ENCODE measurements at places on chromosomes 5 and 9.

GRCh38 chr9:19989213-19989612, 200.4 kb upstream of the SLC24A2 start:
- DNase-seq, result no peak

GRCh38 chr5:92822183-92822582, 758.8 kb downstream of the NR2F1-AS1 start:
- DNase-seq, result no peak

DNA sequence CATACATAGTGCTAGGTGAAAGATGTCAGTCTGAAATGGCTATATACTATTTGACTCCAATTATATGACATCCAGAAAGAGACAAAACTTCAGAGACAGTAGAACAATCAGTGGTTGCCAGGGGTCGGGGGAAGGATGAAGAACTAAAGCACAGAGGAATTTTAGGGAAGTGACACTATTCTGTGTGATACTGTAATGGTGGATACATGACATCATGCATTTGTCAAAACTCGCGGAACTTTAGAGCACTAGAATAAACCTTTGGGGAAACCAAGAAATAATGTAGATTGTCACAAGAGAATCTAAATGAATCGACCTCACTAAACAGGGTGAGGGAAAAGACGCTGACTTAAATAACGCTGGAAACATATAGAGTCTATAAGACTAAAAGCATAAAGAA, 107.0 kb upstream of the RETREG1 start:
- DNase-seq, result no peak

- no peak for DNase-seq
Observed at GRCh38 chr5:77305222-77305846, 94.9 kb downstream of the PDE8B start.

- DNase-seq, result no peak
Observed at GRCh38 chr5:171435908-171436307, 16.5 kb downstream of the FGF18 start.

- no peak for DNase-seq
Observed at GRCh38 chr9:132651259-132651658, 18.5 kb downstream of the DDX31 start.

DNA sequence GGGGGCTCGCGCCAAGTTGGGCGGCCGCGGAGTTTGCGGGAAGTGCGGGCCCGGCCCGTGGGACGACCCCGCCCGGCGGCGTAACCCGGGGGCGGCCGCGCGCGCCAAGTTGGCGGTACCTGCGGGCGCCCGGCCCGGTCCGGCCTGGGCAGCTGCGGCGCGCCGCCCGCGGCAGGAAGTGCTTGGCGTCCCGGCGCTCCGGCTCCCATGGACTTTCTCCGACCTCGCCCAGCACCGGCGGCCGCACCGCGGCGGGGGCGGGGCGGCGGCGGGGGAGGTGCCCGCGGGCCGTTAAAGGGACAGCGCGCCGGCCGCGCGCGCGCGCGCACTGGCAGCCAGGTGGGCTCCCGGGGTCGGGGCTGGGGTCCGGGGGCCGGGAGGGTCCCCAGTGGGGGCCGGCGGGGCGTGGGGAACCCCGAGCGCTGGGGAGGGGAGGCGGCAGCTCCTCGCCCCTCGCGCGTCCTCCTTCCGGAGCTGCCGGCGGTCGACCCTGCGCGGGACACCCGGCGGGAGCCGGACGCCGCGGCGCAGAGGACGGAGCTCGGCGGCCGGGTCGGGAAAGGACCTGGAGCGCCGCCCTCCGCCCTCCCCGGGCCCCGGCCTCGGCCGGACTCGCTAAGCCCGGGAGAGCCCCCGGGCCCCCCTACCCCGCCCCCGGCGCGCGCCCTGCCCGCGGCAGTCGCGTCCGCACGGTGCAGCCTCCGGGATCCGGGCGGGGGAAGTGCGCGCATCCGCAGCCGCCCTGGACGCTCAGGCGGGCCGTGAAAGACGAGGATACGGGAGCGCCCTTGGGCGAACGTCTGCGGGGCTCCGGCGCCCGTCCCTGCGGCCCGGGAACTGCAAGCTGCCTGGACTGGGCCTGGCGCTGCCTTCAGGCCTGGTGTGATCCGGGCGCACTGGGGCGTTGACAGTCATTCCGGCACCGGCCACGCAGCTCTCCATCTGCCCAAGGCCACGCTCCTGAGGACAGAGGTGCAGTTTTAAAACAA, at the start of gene NACC2:
Gene NACC2, minus strand, starts transcription at position 220 of the 989 bp plus-strand sequence. CDS start 44,768 bp downstream, outside the sequence.
- DNase-seq, result no peak

GRCh38 chr5:133861161-133861737, 107.2 kb downstream of the C5orf15 start:
- DNase-seq, result no peak

DNA sequence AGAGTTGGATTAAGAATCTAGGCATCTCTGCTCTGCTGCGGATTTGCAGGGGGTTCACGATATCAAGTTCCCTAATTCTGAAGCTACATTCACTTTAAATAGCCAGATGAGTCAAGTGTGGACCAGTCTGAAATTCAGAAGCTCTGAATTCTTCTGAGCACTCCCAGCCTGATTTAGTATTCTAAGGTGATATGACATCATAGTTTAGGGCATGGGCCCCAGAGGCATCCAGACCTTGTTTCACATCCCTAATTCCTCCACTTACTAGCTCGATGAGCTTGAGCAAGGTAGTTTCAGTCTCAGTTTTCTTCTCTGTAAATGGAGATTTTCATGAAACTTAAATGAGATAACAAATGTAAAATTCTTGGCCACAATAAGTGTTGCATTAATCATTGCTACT, 65.2 kb downstream of the TMEM167A start:
- no peak for DNase-seq

DNA sequence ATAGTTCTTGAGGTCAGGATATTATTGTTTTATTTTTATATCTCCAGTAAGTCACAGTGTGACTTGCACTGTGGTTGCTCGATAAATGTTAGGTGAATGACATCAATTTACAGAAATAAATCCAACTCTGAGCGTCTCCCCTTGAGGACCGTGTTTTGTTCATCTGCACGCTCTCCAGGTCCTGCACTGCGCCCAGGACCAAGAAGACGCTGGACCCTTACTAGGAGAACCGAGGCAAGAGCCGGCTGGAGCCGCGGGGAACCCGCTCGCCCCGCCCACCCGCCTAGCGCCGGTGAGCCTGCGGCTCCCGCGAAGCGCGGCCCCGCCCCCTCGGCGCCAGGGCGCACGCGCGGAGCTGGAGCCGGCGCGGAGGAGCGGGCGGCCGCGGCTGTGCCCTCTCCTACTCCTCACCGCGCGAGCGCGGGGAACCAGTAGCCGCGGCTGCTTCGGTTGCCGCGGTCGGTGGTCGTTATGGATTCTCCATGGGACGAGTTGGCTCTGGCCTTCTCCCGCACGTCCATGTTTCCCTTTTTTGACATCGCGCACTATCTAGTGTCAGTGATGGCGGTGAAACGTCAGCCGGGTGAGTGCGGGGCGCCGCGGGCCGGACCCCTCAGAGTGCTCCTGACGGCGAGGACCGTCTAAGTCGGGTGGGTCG, at the start of gene TMEM38B:
Gene TMEM38B, plus strand, starts transcription at position 352 of the 658 bp plus-strand sequence. Its CDS starts 120 bp downstream, at position 472.
- DNase-seq, result peak; percentile 76

DNA sequence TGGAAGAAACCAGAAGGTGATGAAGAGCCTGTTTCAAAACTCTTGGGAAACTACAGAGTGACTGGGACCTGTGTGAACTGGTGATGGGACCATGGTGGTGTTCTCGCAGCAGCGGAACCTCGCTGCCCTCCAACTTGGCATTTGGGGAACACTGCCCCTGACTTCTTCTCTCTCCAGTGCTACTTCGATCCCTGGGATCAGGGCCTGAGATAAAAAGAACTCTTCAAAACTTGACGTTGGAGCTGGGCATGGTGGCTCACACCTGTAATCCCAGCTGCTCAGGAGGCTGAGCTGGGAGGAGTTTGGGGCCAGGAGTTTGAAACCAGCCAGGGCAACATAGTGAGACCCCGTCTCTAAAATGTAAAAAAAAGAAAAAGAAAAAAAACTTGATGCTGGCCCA, 18.1 kb downstream of the PITX1 start:
- no peak for DNase-seq

DNA sequence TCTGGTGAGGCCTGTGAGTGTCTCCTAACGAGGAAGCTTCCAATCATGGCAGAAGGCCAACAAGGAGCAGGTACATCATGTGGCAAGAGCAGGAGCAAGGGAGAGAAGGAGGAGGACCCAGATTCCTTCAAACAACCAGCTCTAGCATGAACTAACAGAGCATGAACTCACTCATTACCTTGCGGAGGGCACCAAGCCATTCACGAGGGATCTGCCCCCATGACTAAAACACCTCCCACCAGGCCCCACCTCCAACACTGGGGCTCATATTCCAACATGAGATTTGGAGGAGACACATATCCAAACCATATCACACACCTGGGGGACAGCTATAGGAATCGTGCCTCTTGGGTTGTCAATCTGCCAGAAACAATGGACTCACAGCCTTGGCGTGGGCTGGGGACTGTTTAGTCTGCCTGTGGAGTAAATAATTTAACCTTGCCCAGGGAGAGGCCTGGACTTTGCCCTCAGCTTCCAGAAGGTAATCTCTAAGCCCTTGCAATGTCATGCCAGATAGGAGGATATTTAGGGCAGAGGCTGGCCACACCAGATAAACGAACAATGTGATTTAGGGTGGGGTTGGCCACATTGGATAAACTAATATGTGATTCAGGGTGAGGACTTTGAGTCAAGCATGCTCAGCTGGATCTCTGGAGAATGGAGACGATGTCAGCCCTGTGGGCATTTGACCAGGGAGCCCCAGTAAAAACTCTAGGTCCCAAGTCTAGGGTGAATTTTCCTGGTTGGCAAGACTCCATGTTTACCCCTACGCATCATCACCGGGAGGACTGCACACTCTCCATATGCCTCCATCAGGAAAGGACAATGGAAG, 13.6 kb upstream of the VDAC1 start:
- DNase-seq, result no peak

GRCh38 chr9:112772551-112772950, 22.0 kb downstream of the SNX30 start:
- no peak for DNase-seq

GRCh38 chr9:128408963-128409431, 11.7 kb upstream of the CERCAM start:
- DNase-seq, result no peak

- no peak for DNase-seq
Observed at GRCh38 chr5:127216898-127217675, 73.5 kb upstream of the MEGF10 start.

DNA sequence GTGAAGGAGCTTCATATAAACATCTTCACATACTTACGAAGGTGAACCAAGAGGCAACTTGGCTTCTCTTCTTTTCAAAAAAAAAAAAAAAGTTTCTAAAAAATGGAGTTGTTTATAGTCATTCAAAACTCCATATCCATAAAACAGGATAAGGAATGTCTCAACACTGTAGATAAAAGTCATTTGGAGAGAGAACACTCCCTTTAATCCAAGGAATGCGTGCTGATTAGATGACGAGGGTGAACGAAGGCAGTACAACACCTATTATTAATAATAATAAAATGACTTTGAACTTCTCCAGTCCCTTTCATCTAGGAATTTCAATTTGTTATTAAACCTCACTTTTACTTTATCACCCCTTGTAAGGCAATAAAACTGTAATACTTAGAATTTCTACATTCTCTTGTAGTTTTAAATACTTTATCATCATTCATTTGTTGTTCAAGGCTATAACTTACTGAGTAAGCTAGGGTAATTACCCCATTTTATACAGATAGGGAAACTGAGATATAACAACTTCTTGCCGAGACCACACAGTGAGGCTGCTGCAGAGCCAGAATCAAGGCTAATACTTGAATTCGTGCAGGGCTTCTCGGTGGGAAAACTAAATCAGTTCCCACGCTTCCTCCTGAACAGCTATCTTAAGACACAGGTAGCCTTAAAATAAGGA, 377.1 kb downstream of the EFNA5 start:
- DNase-seq, result no peak

GRCh38 chr5:169181814-169182213, 119.1 kb downstream of the SLIT3 start:
- DNase-seq, result no peak

GRCh38 chr5:30605693-30606268, 587.7 kb upstream of the CDH6 start:
- no peak for DNase-seq

GRCh38 chr9:137402746-137403145, 20.2 kb downstream of the EXD3 start:
- peak; percentile 20 for DNase-seq

GRCh38 chr9:32918628-32919027, 82.8 kb downstream of the APTX start:
- no peak for DNase-seq

GRCh38 chr5:31939151-31939550, 235.0 kb downstream of the GOLPH3 start:
- DNase-seq, result no peak

DNA sequence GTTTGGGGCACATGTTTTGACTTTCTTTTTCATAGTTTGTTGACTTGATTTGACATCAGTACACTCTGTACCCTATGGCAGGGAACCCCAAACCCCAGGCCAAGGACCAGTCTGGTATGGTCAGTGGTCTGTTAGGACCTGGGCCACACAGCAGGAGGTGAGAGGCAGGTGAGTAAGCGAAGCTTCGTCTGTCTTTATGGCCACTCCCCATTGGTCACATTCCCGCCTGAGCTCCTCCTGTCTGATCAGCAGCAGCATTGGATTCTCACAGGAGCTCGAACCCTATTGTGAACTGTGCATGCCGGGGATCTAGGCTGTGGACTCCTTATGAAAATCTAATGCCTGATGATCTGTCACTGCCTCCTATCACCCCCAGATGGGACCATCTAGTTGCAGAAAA, 88.0 kb downstream of the TENT4A start:
- DNase-seq, result no peak

DNA sequence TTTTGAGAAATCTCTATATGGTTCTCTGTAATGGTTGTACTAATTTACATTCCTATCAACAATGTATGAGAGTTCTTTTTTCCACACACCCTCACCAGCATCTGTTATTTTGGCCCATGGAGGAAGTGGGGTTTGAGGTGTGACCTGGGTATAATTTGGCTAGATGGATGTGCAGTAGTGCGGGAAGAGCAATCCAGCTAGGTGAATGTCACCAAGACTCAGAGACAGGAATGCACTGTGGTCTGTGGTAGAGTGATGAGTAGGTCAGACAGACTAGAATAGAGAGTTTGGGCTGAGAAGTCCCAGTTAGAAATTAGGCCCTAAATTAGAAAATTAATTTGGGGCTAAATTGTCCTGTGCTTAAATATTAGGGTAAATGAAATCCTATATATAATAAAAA, 32.8 kb upstream of the PIP5K1B start:
- DNase-seq, result no peak

- DNase-seq, result no peak
Observed at GRCh38 chr5:180114304-180115003, 42.9 kb upstream of the RNF130 start.

DNA sequence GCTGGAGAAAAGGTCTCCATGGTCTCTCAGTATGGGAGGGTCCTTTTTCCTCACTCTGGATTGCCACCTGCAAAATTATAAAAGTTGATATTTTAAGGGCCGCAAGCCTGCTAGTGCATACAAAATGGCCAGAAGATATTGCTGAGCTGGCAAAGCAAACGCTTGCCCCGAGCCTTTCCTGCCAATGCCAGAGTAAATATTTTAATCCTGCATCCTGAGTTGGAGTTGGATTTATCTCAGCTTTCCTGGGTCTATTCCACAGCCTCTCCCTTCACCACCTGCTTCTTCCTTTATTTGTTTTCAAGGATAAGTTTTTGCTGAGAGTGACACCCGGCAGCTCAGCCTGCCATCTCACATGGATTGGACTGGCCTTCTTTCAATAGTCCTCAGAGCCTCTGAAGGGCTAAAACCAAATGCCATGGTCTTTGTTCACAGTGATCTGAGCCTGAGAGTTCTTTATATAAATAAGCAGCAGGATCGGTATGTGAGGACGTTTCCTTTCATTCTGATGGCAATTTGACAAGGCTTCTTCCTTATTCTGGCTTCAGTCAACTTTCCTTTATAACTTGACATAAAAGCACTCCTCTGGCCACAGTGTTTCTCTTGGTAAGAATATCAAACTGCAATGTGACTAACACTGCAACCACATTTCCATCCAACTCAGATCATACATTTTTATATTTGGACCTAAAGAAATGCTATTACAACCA, 170.1 kb downstream of the ADAMTS12 start:
- DNase-seq, result no peak
